Activated T-helper 17 cell treated with anti-CD3 and anti-CD28 coated beads, Interleukin-2, amount 50 U/mL, for 72 hours (primary cell): ENCODE measurements at places on chromosomes 12 and 14.

GRCh38 chr12:94182986-94183707 is 34.8 kb downstream of the PLXNC1 start:
- ATAC-seq, result no peak

DNA sequence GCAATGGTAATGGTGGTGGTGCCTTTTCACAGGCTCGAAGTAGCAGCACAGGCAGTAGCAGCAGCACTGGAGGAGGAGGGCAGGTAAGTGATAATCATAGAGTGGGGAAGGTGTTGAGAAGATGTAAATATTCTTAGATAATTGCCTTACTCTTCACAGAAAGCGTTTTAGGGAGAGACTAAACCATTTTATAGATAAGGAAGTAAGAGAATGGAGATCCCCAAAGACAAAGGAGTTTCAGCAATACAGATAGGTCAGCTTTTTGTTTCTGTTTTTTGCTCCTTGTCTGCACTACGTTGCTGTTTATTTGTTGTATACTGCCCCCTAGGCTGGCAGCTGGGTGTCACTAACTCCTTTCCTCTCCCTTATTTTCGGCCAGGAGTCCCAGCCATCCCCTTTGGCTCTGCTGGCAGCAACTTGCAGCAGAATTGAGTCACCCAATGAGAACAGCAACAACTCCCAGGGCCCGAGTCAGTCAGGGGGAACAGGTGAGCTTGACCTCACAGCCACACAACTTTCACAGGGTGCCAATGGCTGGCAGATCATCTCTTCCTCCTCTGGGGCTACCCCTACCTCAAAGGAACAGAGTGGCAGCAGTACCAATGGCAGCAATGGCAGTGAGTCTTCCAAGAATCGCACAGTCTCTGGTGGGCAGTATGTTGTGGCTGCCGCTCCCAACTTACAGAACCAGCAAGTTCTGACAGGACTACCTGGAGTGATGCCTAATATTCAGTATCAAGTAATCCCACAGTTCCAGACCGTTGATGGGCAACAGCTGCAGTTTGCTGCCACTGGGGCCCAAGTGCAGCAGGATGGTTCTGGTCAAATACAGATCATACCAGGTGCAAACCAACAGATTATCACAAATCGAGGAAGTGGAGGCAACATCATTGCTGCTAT is 2.0 kb downstream of the SP1 start:
- no peak for ATAC-seq

GRCh38 chr14:24068711-24069410 is 2.5 kb upstream of the CPNE6 start:
- ATAC-seq, result no peak

DNA sequence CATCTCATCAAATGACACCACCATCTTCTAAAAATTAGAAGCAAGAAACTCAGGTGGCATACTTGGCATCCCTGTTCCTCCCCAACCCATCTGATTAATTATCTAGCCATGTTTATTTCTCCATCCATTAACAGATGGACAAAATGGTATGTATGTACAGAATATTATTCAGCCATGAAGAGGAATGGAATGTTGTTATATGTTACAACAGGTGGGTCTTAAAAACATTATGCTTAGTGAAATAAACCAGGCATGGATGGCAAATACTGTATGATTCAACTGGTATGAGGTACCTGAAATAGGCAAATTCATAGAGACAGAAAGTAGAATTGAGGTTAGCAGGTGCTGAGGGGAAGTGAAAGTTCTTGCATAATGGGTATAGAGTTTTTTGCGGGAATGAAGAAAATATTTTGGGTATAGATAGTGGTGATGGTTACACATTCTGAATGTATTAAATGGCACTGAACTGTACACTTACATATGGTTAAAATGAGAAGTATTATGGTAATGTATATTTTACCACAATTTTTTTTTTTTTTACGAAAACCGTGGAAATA is 17.5 kb downstream of the YY1 start:
- ATAC-seq, result peak; percentile 52

GRCh38 chr12:109740694-109741245 is 27.1 kb downstream of the FAM222A start:
- ATAC-seq, result no peak

- no peak for ATAC-seq
These were observed 48.2 kb downstream of the SERPINA3 start for GRCh38 chr14:94660306-94660946.

- ATAC-seq, result peak; percentile 46
These were observed 188.7 kb downstream of the TTC8 start for GRCh38 chr14:89013098-89013504.

DNA sequence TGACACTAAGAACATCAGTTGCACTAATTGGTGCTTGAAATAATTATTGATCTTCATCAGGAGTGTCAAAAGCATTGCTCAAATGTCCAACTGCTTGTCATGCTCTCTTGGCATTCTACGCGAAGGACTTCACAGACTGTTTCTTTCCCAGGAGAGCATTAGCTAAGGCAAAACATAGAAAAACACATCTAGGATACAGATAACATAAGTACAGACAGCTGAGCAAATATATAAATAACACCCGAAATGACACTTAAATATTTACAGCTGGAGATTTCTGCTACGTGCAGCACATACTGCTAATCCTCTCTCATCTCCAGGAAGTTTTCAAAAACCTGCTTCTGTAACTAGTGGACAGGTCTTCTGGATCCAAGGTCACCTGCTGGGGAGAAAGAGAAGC is 120.0 kb upstream of the PRMT8 start:
- no peak for ATAC-seq
